ENCODE measurements at places on chromosomes 1 and 21.

DNA sequence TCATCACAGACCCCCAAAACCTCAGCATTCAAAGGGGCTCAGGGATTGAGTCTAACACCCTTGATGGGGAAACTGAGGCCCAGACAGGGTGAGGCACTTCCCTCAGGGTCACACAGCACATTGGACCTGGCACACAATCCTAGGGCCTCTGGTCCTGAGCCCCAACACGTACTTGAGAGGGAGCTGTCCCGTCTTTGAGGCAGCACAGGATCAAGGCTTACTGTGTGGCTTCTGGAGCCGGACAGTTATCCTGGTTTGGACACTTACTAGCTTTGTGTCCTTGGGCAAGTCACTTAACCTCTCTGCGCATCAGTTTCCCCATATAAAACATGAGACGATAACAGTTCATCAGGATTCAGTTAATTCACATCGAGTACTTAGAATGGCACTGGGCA is 26.5 kb downstream of the RUNX3 start:
- no peak for DNase-seq

- DNase-seq, result no peak
These were observed 391 bp downstream of the IFT25 start for GRCh38 chr1:53945183-53945432.

DNA sequence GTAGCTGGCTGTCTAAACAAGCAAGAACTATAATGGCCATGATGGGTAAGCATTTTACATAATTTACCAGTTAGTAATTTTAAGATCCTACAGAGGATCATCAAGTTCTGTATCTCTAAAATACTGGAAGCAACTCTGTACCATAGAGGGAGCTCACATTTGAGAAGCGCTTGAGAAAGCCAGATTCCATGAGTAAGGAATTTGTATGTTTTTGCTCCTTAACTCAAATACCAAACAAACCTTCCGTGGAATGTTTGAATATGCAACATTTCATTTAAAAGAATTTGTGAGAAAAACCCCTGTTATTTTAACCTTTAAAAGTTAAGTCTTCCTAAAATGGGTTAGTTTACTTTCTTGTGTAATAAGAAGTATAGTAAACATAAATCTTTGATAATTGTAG is 2.0 kb downstream of the TSHB start:
- DNase-seq, result no peak

GRCh38 chr1:205171369-205171768 is 40.1 kb downstream of the DSTYK start:
- no peak for DNase-seq

Data from NCI-H1092 (cell line).